ENCODE measurements at places on chromosomes 12 and 14. TPM values are rescaled to one million over a fixed set of nuclear protein-coding genes. Genes with fewer than 3 reads are reported as not detected.

MRPS35 gene
- 53.1 TPM for polyA plus RNA-seq

RCOR1 gene
- 24.6 TPM for polyA plus RNA-seq

KRT1 gene
- not detected for polyA plus RNA-seq

DNA sequence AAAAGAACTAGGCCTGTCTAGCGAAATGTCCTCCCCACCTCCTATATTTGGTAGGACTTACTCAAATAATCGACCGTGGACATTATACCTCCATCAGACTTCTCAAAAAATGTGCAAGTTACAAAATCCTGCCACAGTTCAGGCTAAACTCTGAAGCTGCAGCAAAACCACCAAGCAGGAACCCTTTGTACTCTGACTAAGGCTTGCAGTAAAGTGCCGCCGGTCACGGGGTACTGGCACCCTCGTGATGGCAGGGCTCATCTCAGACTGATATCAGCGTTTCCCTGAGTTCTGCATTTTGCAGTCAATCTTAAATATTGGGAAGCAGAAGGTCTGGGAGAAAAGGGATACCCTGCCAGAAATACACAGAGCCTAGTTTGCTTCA is 17.1 kb downstream of the SLC11A2 start:
- no peak for DNase-seq

GRCh38 chr12:20455001-20455706 is 86.8 kb downstream of the PDE3A start:
- no peak for DNase-seq

DNA sequence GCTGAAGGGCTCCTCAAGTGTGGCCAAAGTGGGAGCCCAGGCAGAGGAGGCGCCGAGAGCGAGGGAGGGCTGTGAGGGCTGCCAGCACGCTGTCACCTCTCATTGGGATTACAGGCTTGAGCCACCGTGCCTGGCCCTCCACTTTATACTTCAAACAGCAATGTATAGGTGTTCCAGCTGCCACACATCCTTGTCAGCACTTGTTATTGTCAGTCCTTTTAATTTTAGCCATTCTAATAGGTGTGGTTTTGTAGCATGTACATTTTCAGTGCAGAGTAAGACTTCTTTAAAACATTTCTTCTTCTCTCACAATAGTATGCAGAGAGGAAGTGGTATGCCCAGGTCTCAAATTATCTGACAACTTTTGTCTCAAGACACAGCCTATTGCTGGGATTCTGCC is 27.5 kb upstream of the HNF1A start:
- DNase-seq: no peak

GRCh38 chr14:92173668-92174067 is 51.9 kb downstream of the CPSF2 start:
- no peak for DNase-seq

DNA sequence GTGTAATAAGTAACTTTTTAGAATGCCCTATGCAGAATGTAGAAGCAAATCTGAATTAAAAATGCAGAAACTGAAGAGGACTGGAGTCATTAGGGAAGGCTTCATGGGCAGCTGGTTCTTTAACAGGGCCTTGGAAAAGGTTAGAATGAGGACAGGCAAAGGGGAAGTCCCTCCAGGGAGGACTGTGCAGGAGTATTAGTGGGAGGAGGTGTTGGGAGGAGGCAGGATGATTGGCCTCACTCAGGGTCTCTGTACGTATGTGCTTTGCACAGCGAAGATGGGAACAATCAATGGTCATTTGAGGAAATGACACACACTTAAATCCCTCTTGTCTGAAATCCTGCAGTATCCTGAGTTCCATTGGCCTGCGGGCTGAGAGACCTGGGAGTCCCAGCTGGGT is 119.7 kb downstream of the PTCSC3 start:
- no peak for DNase-seq

DNA sequence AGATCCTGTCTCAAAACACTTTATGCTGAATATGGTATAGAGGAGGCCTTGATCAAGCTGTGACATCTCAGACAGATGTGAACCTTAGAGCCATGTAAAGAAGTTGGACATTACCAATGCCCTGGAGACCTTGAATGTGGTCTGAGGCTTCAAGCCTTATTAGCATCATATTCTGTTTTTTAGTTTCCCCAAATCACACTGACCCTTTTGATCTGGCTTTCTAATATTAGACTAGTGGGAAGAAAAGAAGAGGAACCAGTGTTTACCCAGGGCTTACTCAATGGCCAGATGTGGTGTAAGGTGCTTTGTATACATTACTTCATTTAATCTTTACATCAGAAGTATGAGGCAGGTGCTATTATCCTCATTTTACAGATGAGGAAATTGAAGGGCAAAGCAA is 10.6 kb upstream of the TBPL2 start:
- no peak for DNase-seq
